Osteocyte (in vitro differentiated cells): ENCODE measurements at places on chromosomes 7 and 10. TPM values are rescaled to one million over a fixed set of nuclear protein-coding genes. Genes with fewer than 3 reads are reported as not detected.

PTPRE gene
- total RNA-seq, result 1.2 and 1.3 TPM in 2 replicates

CALD1 gene
- total RNA-seq, result 781 and 807 TPM in 2 replicates

ZCCHC24 gene
- 85.7 and 88.3 TPM in 2 replicates for total RNA-seq

VWDE gene
- not detected in 2 replicates for total RNA-seq

- DNase-seq, result no peak
- H3K27ac ChIP-seq, result peak overlapping the region; percentile 64
- H3K4me3 ChIP-seq, result no peak overlapping the region
- H3K27me3 ChIP-seq, result no peaks in the 10 kb centered on the region
- H3K36me3 ChIP-seq, result no peaks in the 10 kb centered on the region
Observed at GRCh38 chr7:116363637-116364432, 135.7 kb upstream of the CAV2 start.

- H3K4me3 ChIP-seq, result no peak overlapping the region
- H3K27ac ChIP-seq, result no peak overlapping the region
- no peaks in the 10 kb centered on the region for H3K27me3 ChIP-seq
Observed at GRCh38 chr7:69808391-69808790, 210.1 kb downstream of the AUTS2 start.

- H3K27me3 ChIP-seq, result no peaks in the 10 kb centered on the region
- peak overlapping the region; percentile 94 for H3K27ac ChIP-seq
- DNase-seq, result no peak
- no peaks in the 10 kb centered on the region for H3K36me3 ChIP-seq
- peaks cover 21% of the 10 kb centered on the region for H3K4me1 ChIP-seq
- peak overlapping the region; percentile 40 for H3K4me3 ChIP-seq
Observed at GRCh38 chr7:106216923-106217542, 67.8 kb downstream of the NAMPT start.

DNA sequence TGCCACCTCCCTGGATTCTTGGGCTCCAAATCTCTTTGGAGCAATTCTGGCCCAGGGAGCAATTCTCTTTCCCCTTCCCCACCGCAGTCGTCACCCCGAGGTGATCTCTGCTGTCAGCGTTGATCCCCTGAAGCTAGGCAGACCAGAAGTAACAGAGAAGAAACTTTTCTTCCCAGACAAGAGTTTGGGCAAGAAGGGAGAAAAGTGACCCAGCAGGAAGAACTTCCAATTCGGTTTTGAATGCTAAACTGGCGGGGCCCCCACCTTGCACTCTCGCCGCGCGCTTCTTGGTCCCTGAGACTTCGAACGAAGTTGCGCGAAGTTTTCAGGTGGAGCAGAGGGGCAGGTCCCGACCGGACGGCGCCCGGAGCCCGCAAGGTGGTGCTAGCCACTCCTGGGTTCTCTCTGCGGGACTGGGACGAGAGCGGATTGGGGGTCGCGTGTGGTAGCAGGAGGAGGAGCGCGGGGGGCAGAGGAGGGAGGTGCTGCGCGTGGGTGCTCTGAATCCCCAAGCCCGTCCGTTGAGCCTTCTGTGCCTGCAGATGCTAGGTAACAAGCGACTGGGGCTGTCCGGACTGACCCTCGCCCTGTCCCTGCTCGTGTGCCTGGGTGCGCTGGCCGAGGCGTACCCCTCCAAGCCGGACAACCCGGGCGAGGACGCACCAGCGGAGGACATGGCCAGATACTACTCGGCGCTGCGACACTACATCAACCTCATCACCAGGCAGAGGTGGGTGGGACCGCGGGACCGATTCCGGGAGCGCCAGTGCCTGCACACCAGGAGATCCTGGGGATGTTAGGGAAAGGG is 913 bp downstream of the NPY start:
- H3K4me3 ChIP-seq, result no peak overlapping the region
- H3K27me3 ChIP-seq, result peaks cover 34% of the 10 kb centered on the region
- H3K4me1 ChIP-seq, result peaks cover 4% of the 10 kb centered on the region
- no peak overlapping the region for H3K27ac ChIP-seq
- no peak for DNase-seq
- no peaks in the 10 kb centered on the region for H3K36me3 ChIP-seq

DNA sequence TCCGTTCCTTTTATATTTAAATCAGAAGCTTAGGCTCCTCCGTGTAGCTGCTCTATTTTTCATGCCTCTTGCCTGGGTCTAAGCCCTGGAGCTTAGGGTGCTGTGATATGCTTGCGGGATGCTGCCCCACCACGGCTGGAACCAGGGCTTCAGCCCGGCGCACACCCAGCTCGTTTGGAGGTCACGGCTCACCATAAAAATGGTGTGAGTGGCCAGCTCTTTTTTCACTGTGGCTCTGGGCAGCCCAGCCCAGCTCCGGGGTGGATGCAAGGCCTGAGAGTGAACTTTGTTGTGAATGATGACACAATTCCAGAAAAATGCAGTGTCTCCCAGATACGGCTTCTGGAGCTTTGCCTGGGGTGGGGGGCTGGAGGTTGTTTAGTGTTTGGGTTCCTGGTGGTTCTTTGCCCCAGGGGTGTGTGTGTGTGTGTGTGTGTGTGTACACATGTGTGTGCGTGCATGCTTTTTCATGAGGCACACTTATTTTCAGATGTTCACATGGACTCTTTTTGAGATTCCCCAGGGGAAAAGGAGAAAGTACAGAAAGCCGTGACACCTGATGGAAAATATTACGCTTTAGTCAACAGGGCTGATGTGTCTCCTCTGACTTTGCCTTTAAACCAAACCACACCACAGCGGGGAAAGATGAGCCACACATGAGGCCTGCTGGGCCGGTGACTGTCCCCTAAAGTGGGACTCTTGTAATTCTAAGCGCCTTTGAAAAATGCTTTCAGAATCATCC is 46.2 kb downstream of the GRK5 start:
- peak overlapping the region; percentile 99 for H3K27ac ChIP-seq
- DNase-seq, result peak; percentile 93
- H3K4me3 ChIP-seq, result peak overlapping the region; percentile 63
- peaks cover 3% of the 10 kb centered on the region for H3K36me3 ChIP-seq

DNA sequence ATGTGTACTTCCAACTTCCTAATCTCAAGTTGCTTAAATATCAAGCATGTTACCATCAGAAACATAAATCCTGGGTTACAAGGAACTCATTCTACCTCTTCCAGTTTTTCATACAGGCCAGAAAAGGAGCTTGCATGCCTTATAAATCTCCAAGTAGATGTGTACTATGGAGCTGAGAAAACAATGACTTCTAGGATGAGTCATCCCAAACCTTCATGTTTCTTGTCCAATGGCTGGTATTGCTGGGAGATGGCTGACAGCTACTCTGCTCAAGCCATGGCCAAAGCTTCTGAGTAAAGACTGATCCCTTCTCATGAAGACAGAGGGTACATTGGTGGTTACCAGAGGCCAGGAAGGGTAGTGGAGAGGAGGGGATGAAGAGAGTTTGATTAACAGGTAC is 8.6 kb downstream of the RAPGEF5 start:
- H3K36me3 ChIP-seq, result no peaks in the 10 kb centered on the region
- H3K4me1 ChIP-seq, result no peaks in the 10 kb centered on the region
- no peak overlapping the region for H3K4me3 ChIP-seq
- H3K27ac ChIP-seq, result no peak overlapping the region

GRCh38 chr10:98086837-98087708 is 47.4 kb upstream of the R3HCC1L start:
- peaks cover 3% of the 10 kb centered on the region for H3K27me3 ChIP-seq
- H3K4me1 ChIP-seq, result no peaks in the 10 kb centered on the region
- no peaks in the 10 kb centered on the region for H3K36me3 ChIP-seq
- no peak overlapping the region for H3K27ac ChIP-seq

DNA sequence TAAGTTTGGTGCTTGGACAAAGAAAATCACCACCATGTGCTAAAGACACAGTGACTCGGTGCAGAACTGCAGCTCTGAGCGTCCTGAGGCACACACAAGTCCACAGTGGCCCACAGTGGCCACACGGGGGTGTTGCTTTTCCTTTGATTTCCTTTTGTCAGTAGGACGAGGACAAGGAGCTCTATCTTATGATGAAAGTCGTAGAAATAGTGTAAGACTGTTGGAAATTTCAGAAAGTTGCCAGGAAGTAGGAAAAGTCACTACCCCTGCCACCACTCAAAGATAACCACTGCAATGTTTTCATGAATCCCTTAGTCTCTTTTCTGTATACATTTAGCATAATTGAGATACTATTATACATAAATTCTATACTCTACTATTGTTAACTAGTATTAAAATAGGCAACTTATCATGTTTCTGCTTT is 146.0 kb downstream of the TNS3 start:
- H3K36me3 ChIP-seq, result peaks cover 24% of the 10 kb centered on the region
- no peak for DNase-seq
- no peaks in the 10 kb centered on the region for H3K27me3 ChIP-seq
- peak overlapping the region; percentile 43 for H3K27ac ChIP-seq

- no peaks in the 10 kb centered on the region for H3K27me3 ChIP-seq
- DNase-seq, result no peak
- no peak overlapping the region for H3K4me3 ChIP-seq
- peaks cover 25% of the 10 kb centered on the region for H3K4me1 ChIP-seq
- peaks cover 4% of the 10 kb centered on the region for H3K36me3 ChIP-seq
- H3K27ac ChIP-seq, result peak overlapping the region; percentile 29
Observed at GRCh38 chr10:67819768-67820204, 18.2 kb downstream of the DNAJC12 start.

DNA sequence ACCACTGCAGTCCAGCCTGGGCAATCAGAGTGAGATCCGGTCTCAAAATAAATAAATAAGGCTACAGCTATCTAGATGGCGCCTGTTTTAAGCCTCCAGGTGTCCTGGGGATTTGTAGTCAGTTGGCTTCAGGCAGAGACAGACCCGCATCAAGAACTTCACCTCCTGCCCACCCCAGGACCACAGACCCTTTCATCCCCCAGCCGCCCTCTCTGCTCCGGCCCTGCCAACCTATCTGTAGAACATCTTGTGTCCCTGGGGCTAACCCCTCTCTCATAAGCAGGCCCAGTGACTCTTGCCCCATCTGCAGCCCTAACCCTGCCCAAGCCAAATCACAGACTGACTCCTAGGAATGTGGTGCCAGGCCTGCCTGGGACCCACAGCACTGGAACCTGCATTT is 17.9 kb downstream of the PDIA4 start:
- H3K36me3 ChIP-seq, result peaks cover 38% of the 10 kb centered on the region
- no peak overlapping the region for H3K27ac ChIP-seq
- no peak overlapping the region for H3K4me3 ChIP-seq
- H3K27me3 ChIP-seq, result no peaks in the 10 kb centered on the region
- no peaks in the 10 kb centered on the region for H3K4me1 ChIP-seq
- DNase-seq, result no peak

- peaks cover 74% of the 10 kb centered on the region for H3K4me1 ChIP-seq
- no peak for DNase-seq
- H3K4me3 ChIP-seq, result no peak overlapping the region
- H3K27me3 ChIP-seq, result no peaks in the 10 kb centered on the region
- H3K27ac ChIP-seq, result peak overlapping the region; percentile 98
Observed at GRCh38 chr7:139681463-139681755, 96.4 kb downstream of the HIPK2 start.
